ENCODE measurements at places on chromosomes 5 and 9.

- DNase-seq = no peak
These were observed 133.2 kb upstream of the PHYKPL start for GRCh38 chr5:178365501-178366440.

GRCh38 chr5:171092194-171092593 is 216.9 kb upstream of the TLX3 start:
- no peak for DNase-seq

GRCh38 chr5:95962475-95962773 is 773 bp upstream of the ELL2 start:
- no peak for DNase-seq

- DNase-seq = no peak
These were observed 15.3 kb downstream of the ASS1 start for GRCh38 chr9:130459941-130460669.

- no peak for DNase-seq
These were observed 464.9 kb downstream of the ELAVL2 start for GRCh38 chr9:23361096-23361495.

GRCh38 chr5:138351056-138351455 is 1.4 kb upstream of the KDM3B start:
- no peak for DNase-seq

- DNase-seq = no peak
These were observed 59.1 kb downstream of the TLR4 start for GRCh38 chr9:117763314-117763713.

DNA sequence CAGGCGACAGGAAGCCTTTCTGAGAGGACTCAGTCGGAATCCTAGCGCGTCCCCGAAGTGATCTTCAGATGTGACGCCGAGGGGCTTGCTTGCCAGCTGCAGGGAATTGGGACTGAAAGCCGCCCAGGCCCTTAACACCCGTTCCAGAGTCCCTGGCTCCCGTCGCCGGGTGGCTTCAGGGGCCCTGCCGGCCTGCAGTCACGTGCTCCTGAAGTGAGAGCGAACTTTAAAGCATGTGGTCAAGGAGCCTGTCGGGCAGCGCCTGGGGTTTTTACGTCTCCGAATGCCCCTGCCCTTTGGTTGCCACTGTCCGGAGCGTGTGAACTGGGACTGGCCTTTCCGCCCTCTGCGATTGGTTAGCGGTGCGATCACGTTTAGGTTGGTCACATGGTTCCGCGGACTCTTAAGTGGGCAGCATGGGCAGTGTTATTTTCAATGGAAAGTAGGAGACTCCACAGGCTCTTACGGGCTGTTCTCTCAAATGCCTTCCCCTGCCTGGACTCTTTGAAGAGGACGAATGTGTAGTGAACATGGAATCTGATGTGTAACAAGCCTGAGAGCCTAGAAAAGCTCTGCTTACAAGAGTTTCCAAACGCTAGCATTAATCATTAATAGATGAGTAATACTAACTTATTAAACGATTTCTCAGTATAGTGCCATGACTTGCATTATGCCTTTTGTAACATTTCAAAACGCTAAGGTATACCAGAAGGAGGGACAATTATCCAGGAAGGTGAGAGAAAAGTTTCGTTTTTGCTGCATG is 1.9 kb downstream of the VLDLR start:
- DNase-seq = no peak

DNA sequence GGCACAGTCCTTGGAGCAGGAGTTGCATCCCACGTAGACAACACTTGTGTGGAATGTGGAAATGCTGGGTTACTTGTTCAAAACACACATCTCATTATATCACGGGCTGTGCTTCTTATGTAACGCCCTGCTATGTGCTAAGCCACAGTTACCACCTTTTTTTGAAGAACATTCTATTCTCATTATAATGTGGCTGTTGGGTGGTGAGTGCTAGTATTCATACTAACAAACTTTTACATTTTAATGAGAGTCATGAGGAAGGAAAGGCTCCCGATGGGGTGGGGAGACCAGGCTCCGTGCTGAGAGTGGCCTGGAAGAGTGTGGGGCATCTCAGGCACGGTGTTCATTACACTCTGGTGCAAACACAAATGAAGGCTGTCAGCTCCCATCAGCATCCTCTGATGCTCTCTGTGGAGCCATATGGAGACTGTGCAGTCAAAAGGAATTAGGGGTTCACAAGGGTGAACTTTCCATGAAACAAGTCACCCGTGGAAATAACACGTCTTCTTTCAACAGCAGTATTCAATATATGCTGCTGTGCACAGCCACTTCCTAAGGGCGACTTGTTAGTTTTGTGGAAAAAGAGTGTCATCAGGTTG is 153.1 kb upstream of the RAPGEF1 start:
- DNase-seq = no peak

- no peak for DNase-seq
These were observed 322.4 kb downstream of the TMEM161B start for GRCh38 chr5:87946271-87946670.

DNA sequence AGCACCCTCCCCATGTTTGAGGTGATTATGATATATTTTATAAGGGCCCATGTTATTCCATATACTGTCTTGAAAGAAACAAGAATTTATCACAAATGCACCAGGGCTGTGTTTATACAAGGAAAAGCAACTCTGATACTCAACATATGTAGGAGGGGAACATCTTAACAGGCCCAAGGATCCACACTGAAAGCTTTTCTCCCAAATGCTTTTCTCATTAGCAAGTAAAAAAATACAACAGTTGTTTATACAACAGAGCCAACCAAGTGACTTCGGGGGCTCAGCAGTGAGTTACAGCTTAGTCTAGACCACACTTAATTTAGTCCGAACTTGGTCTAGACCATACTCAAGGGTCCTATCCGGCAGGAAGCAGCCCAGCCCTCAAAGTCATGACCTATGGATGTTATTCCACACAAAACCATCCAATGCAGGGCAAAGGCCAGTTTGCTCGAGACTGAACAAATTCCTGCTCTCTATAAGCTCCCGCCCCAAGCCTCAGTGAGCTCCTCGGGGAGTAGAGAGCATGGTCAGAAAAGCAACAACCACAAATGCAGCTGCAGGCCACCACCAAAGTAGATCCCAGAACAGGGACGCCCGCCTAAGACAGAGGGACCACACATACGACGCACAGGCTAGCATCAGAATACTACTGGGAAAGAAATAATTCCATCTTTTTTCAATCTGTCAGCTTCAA is 6.8 kb downstream of the GZMK start:
- DNase-seq = no peak

- DNase-seq = peak; percentile 55
These were observed 146.6 kb downstream of the GAPVD1 start for GRCh38 chr9:125407974-125408900.

DNA sequence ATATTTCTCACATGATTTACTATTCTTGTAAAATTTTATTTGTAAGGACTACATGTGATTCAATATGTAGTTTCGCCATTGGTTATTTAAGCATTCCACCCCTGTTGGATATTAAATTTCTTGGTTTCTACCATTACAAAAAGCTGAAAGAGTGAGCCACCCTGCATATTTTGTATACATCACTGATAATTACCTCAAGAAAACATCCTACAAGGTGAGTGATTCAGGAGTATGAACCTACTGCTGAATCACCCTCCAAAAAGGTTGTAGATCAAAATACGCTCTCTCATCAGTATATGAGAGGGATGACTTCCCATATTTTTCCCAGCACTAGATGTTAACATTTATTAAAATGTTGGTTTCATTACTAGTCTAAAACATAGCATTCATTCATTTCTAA is 454.3 kb upstream of the WWC1 start:
- no peak for DNase-seq

DNA sequence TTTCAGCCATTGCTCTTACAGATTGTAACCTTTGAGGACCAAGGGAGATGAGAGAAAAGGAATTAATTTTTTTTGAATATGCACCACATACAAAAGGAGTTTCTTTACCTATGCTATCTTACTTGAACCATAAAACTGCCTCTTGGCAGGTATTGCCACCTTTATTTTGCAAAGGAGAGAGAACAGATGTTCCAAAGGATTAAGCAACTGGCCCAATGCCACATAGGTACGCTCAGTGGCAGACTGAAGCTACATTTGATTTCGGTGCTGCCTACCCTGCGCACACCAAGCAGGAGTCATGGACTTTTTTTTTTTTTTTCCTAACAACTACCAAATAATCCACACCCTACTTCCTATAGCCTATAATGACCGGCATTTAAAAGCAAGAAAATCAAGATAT is 43.1 kb downstream of the SAXO1 start:
- no peak for DNase-seq

- no peak for DNase-seq
These were observed 6.0 kb downstream of the STRBP start for GRCh38 chr9:123262338-123262737.

GRCh38 chr5:159262472-159262858 is 625 bp upstream of the UBLCP1 start:
- no peak for DNase-seq

- DNase-seq = no peak
These were observed 179.5 kb upstream of the MAST4 start for GRCh38 chr5:66416698-66417097.

- DNase-seq = no peak
These were observed 9.6 kb downstream of the ACSL6 start for GRCh38 chr5:132001647-132002561.

DNA sequence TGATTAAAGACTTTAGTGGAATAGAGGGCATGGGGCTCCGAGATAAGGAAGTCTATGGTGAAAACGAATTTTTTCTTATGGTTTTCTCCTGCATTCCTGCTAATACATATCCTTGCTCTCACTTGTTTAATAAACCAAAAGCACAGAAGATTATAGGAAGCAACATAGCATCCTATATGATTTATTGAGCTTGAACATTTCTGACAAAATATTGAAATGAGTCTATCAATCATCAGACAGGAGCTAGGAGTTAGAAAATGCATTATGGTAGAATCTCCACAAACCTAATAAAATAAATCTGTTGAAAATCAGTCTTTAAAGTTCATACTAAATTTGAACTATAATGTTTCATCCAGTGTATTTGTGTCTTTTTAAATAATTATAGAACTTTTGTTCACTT is 554.6 kb upstream of the RGMB start:
- no peak for DNase-seq

DNA sequence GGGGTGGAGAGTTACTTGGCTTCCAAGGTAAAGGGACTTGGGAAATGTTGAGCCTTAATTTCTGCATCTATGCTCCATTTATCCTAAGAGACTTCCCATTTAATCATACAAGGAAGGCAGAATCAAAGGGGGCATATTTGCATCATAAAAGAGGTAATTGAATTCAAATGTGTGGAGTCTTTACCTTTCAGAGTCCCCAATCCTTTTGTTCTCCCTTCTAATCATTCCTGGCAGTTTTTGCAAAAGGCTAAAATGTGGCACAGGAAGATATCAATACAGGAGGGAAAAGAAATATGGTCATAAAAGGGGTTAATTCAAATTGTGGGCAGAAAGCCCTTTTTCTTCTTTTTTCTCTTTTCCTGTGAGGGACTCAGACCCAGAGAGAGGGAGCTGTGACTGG is 69.5 kb downstream of the SFXN1 start:
- DNase-seq = no peak

- DNase-seq = no peak
These were observed 213.3 kb downstream of the SEMA6A start for GRCh38 chr5:116361171-116361967.

DNA sequence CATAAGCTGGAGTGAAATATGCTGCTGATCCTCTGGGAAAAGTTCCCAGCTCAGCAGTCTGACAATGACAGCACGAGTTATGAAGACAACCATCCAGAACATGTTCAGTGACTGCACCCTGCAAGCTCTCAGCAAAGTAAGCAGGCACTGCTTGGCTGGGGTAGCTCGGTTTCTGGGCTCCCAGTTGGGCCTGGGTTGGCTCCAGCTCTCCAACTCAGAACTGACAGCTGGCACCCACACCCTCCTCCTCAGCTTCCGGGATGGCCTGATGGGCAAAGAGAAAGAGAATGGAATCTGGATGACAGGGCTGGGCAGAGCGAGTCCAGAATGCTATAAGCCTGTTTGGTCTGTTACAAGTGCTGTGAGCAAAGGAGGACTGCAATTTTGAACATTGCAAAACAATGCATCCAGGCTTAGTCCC is 185.0 kb downstream of the CSNK1G3 start:
- no peak for DNase-seq

DNA sequence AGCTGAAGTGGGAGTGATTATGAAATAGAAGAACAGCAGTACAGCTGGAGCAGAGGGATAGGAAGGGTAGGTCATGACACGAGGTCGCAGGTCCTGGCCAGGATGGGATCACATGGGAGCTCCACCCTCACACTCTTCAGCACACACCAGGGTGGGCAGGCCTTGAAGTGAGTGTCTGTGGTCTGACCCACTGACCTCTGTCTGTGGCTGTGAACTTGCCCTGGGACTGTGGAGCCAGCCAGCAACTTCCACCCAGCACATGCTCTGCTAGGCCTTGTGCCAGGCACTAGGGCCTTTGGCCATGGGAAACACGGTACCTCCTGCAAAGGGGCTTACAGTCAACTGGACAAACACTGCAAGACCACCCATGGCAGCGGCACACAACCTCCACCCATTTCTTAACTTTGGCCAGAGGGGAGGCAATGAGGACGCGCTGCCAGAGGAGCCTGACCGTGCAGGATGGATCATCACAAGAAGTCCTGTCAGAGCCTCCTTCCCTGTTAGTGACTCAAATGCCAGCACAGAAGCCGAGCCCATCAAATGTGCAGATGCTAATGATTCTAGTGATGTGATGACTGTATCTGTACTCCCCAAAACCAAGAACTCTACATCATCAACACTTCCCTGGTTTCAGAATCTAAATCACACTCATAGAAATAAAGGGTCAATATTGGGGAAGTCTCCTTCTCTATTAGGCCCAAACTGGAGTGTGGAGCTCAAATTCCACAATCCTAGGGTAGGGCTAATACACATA is 113.6 kb downstream of the DPYSL3 start:
- DNase-seq = no peak

- DNase-seq = no peak
These were observed 1058.5 kb upstream of the DMAC1 start for GRCh38 chr9:8857926-8858595.

DNA sequence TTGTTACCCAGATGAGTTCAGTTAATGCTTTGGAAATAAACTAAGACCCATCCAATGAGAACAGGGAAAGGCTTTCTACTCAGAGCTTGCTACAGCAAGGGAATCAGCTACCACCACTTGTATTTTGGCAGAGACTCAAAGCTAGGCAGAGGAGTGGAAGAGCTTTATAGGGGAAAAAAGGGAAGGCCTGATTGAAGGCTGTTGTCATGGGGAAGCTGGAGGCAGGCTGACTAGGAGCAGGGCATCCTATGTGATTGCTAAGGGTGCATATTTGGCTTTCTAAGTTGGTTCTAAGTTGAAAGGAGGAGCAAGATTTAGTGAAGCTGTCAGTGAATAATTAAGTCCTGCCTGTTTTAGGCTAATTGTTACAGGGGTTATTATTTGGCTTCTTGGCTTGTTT is 115.5 kb downstream of the PTTG1 start:
- DNase-seq = no peak

All from T-helper 17 cell (primary cell).